Caudate nucleus (tissue), 63 donors: ENCODE measurements at places on chromosomes 2 and 18.

DNA sequence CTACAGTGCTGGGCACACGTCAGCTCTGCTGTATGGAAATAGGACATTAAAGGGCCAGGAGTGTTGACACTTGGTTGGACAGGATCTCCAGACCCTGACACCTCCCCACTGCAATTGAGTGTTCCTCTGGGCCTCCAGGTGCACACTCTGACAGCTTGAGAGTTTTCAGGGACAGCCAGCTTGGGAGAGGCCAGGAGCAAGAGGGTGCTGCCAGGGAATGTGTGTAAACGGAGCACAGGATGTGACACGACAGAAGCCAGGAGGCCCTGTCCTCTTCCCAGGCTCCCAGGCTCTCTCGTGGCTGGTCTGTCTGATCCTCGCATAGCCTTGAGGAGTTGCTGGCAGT is 318.1 kb upstream of the HS6ST1 start:
- no peak for DNase-seq

DNA sequence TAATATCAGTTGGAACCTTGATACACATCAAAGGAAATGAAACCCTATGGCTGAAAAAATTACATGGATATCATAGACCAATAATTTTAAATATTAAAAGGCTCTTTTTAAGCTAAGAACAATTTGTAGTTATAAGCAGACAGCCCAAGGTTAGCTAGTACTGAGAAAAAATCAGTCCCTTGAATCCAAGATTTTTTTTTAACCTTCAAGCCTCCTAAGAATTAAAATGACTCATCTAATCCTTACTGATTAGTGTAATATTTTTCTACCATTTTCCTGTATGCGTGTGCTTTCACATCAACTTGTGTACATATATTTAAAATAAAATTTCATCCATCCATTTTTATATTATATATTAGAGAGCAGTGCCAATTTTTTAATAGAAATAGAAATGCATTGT is 1004.9 kb upstream of the ZEB2 start:
- DNase-seq = no peak

DNA sequence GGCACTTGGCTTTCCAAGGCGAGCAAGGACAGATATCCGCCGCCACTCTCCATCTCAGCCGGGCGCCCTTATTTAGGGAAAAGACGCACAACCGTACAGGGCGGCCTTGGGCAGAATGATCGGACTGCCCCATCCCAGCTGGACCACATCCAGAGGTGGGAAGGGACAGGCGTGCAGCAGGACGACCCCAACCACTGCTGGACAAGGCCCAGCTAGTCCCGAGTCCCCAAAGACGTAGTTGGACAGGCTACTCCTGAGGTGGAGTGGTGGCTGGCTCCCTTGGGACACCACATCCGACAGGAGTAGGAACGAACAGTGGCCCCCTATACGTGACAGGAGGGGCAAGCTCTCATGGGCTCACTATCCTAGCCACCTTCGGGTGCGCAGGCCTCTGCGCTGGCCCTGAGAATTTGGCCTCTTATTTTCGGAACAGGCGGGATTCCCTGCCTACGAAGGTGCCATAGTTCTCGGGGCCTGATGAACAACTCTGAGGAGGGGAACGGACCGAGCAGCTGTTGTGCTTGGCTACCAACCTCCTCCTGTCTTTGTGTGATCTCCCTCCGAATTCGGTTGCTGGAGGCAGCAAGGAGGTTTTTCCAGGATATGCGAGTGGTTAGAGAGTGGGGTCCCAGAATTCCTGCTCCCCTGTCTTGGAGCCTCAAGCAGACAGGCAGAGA is 2.3 kb downstream of the FEV start:
- no peak for DNase-seq

DNA sequence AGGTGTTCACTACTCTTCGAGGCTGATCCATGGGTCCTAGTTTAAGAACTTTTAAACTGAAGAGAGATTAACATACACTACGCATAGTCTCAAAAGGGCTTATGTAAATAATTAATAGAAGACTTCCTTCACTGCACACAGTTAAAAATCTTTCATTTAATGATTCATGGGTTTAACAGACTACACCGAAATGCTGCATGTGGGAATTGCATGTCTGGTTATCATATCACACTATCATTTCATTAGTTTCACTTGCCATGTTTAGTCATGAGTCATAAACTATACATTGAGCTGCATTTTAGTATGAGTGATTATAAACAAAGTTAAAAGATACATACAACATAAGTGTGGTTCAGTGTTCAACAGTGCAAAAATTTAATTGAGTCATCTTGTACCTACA is 31.2 kb downstream of the GLS start:
- no peak for DNase-seq
